PC-9 (cell line): ENCODE measurements at places on chromosomes 5 and 9. TPM values are rescaled to one million over a fixed set of nuclear protein-coding genes. Genes with fewer than 3 reads are reported as not detected.

Gene ZDHHC11
- 13.1 and 19.1 TPM in 2 replicates for total RNA-seq

GRCh38 chr5:90386099-90386710, 23.4 kb downstream of the CETN3 start:
- no peak for DNase-seq
- H3K4me3 ChIP-seq, result no peak overlapping the region
- H3K27me3 ChIP-seq, result no peaks in the 10 kb centered on the region
- H3K4me1 ChIP-seq, result peaks cover 5% of the 10 kb centered on the region; the same call in 1 of the 2 replicates

Gene ITGA2
- 24.7 and 35.8 TPM in 2 replicates for total RNA-seq

- peaks cover 61% of the 10 kb centered on the region for H3K27me3 ChIP-seq
- no peaks in the 10 kb centered on the region for H3K36me3 ChIP-seq
- no peak overlapping the region for H3K27ac ChIP-seq
- DNase-seq, result no peak
- no peaks in the 10 kb centered on the region for H3K4me1 ChIP-seq
Measured at GRCh38 chr5:174553556-174553955, 170.8 kb upstream of the MSX2 start.

DNA sequence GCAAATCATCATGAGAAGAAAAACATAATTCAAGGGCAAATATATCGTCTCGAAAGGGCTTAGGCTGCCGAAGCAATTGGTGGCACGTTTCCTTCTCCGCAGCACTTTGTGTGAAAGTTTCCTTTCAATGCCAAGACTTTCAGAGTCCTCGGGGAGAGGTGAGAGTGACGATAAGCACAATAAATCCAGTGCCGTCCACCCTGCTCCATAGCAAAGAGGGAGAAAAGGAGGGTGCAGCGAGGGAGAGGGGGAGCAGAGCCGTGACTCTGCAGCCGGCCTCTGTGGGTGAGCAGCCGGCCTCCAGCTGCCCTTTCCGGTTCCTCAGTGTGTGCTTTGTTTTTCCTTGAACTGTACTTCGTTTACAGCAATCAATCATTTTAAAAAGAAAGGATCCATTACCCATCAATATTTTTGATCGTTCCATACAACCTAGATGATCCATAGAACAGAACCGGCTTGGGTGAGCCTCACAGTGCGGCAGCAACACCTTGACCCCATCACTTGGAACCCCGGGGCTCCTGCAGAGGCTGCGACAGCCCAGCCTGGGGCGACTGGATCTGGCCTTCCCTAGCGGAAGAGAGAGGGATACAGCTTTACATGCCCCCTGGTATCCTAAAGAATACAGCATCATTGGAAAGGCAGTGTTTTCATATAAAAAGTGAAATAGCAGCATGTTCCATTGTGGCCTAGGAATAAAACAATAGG, 247.0 kb upstream of the IRX4 start:
- no peaks in the 10 kb centered on the region for H3K4me1 ChIP-seq
- no peak overlapping the region for H3K4me3 ChIP-seq
- no peaks in the 10 kb centered on the region for H3K36me3 ChIP-seq
- no peak for DNase-seq

Gene IFNA21
- not detected in 2 replicates for total RNA-seq

- no peak overlapping the region for H3K4me3 ChIP-seq
- H3K4me1 ChIP-seq, result 0 out of 2 replicates have a peak, but pooled peaks cover 7% of the 10 kb centered on the region
- H3K27ac ChIP-seq, result no peak overlapping the region
- H3K36me3 ChIP-seq, result no peaks in the 10 kb centered on the region
Measured at GRCh38 chr9:13841746-13842462, 472.0 kb downstream of the NFIB start.

DNA sequence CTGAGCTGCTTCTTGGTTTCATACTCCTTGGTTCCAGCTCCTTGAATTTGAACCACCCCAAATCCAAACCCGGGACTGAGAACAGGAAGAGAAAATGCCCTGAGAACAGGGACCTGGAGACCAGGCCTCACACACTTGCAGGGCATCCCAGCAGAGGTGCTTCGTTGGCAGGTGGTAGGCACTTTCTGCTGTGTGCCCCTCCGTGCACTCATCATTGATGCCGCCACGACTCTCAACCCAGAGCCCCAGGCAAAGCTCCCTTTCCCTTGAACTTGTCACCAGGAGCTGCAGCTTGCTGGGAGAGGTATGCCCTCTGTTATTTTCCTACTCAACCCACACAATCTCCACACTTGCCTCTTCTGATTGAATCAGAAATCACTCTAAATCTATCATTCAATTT, 217.8 kb upstream of the IRX1 start:
- H3K27me3 ChIP-seq, result peaks cover 45% of the 10 kb centered on the region
- DNase-seq, result no peak
- H3K4me1 ChIP-seq, result no peaks in the 10 kb centered on the region
- no peak overlapping the region for H3K4me3 ChIP-seq
